ENCODE measurements at places on chromosomes 4 and X.
A peak's percentile ranks its signal among the peaks of the same experiment; 100 is the strongest.

GRCh38 chrX:23854122-23854521 is 53.6 kb downstream of the APOO start:
- DNase-seq = no peak

- DNase-seq = no peak
These were observed 243.7 kb downstream of the SPRY1 start for GRCh38 chr4:123640271-123640670.

DNA sequence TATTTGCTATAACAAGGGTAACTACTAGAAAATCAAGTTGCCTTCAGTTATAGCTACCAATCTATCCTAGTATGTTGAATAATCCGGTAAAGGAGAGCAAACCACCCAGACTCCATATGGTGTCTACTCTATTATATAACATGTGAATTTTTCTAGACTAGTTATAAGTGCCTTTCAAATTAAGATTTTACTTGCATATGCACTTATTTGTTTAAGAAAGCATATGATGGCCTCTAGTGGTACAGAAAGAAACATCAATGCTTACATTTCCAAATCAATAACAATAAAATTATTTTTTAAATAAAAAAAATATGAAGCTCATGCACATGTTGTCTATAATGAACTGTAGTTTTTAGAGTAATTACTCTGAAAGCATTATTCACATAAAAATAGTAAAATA is 1516.4 kb upstream of the PABPC4L start:
- no peak for DNase-seq

DNA sequence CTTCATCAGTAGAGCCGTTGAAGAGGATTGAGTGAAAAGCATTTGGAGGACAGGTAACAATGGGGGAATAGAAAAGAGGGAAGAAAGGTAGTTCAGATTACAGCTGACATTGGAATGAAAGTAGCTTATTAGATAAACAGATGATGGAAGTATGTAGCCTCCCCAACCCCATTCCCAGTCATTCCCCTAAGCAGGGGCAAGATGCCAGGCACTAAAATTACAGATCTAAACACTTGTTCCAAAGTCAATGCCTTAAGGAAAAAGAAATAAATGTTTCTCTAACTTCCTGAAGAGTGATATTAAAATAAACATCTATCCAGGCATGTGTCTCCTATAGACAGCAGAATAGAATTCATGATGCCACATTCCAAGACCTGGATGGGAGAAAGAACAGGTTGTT is 350.8 kb downstream of the PDGFC start:
- DNase-seq = no peak

DNA sequence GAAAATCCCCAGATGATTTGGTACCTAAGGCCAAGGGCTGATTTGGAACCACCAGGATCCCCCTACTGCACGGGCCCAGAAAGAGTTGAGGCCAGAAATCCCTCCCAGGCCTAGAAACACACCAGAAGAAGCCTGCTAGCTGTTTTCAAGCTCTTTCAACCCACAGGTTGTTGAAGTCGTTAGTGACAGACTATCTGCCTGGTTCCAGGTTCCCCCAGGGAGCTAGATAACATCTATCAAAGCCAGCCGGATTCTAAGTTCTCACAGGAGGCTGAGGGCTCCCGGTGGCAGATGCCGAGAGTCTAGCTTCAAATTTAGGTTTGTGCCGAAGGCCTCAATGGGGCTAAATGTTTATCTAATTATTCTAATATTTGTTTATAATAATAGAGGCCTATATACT is 132.0 kb upstream of the ATP6AP2 start:
- DNase-seq = no peak

GRCh38 chr4:164239433-164239832 is 514.5 kb upstream of the SMIM31 start:
- no peak for DNase-seq

GRCh38 chrX:11890836-11891514 is 132.9 kb downstream of the MSL3 start:
- DNase-seq = no peak

- DNase-seq = no peak
These were observed 77.4 kb upstream of the AGA start for GRCh38 chr4:177519481-177520260.

GRCh38 chr4:25938787-25939186 is 24.8 kb downstream of the SMIM20 start:
- DNase-seq = no peak

DNA sequence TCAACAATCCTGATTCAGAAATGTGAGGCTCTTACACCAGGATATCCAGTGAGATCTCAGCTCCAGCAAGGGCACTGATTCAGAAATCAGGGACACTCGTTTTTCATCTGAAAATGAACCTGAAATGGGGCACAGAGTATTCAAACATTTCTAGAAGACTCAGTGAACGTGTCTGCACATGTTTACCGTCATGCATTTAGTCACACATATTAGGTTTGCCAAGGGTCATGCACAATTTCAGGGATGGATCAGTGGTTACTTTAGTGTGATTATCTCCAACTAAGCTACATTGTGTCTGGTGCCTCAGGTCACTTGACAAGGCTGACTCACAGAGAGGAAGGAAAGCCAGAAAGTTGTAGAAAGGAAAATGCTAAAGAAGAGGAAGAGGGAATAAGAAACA is 33.6 kb upstream of the SPANXN2 start:
- no peak for DNase-seq

DNA sequence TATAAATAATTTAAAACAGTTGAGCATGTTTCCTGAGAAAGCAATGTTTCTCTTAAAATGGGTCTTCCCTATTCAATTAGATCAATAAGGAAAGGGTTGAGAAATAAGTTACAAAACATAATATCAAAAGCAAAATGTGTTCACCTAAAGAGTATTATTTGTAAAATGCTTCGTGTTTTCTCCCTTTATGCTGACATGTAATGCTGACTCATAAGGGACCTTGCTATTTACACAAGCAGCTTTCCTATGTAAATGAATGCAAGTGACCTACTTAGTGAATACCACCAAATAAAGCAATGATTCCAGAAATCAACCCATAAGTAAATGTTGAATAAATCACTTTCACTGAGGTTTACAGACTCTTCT is 91.5 kb downstream of the ELOVL6 start:
- DNase-seq = no peak

DNA sequence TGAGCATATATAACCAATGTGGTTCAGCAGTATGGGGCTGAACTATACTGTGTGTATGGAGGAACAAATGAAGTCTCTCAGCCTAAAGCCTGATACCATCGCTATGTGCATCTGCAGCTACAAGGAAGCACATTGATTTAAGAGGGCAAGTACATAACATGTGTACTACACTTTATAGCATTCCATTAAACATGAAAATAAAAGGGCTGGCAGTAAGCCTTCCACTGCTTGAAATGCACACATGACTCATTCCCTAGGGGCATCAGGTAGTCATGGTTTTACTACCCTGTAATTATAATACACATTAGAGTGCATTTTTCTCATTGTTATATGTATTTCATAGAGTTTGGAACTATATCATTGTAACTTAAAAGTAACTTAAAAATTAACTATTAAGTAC is 51.2 kb downstream of the SMARCA1 start:
- no peak for DNase-seq

DNA sequence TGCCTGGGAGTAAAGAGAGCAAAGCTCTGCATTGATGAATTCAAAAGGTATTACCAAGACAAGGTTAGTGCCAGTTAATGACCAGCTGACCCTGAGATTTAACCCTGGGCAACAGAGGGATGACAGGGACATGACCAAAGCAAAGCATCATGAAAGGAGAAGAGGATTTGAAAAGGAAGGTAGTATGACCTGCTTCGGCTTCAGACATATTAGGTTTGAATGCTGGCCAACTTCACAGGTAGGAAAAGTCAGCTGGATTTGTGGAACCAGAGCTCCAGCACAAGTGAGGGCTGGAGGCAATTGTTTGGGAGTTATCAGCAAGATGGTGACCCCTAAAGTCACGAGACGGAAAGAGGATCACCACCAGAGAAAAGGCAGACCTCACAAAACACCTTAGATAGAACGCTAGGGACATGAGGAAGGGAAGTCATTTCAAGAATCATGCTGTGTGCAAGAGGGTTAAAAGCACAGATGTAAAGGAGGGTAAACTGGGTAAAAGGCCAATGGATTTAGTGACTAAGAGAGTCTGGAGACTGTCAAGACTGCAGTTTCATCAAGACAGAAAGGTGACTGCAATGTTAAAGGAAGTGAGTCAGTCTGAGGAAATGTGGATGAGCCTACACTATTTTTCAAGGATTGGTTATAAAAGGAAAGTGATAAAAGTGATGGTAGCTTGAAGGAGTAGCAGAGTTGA is 45.6 kb downstream of the SH3RF1 start:
- no peak for DNase-seq

GRCh38 chrX:68880846-68881552 is 52.2 kb downstream of the EFNB1 start:
- peak; percentile 81 for DNase-seq

DNA sequence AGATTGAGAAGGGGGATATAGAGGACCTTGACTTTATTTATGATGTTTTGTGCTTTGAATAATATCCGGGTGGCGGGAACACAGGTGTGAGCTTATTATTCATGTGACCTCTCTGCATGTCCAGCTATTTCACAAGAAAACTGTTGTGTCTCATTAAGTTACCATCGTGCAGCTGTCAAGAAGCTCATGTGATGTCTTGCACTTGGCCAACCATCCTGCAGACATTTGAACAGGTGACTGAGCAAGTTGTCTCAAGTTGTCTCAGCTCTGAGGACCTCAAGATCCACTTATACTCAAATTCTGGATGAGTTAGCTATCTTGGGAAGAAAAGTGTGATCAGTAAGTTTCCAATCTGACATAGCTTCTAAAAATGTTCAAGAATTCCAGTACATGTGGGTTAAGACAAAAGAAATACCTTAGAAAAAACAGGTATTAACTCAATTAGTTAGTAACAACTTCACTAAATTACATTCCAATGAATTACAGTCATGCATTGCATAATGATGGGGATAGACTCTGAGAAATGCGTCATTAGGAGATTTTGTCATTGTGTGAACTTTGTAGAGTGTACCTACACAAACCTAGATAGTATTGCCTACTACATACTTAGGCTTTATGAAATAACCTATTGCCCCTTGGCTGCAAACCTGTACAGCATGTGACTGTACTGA is 462.2 kb downstream of the INPP4B start:
- no peak for DNase-seq

GRCh38 chrX:47218920-47219815 is 687 bp downstream of the CDK16 start:
- DNase-seq = peak; percentile 89

GRCh38 chr4:97868097-97868496 is 275.2 kb downstream of the STPG2 start:
- no peak for DNase-seq

- no peak for DNase-seq
These were observed 51.4 kb downstream of the CPZ start for GRCh38 chr4:8643986-8644385.

DNA sequence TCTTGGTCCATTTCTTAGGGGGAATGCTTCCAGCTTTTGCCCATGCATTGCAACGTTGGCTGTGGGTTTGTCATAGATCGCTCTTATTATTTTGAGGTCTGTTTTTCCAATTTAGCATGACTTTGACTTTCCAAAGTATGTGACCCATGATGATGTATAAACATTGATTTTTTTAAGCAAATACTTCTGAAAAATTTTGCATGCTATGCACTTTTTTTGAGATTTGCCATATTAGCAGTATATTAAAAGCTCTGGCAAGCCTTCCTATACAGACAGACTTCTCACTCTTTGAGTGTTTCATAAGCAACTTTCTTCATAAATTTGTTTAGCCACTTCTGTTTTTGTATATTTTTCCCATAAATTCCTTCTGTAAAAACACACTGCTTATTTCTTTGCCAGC is 746.4 kb upstream of the LCORL start:
- no peak for DNase-seq

DNA sequence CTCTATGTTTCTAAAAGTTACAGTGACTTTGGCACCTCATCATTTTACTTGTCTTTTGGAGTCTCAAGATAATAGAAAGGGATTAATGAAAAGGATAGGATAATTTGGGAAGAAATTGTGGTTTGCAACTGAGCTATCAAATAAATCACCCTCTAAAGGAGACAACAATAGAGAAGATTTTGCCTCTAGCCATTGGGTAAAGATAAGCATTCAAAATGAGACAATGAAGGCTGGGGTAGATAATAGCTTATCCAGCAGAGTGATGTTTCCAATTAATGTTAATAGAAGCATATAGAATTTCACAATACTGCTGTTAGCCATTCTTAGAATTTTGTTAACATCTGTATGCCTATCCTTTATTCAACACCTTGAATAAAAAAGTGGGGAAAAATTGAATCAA is 1177.6 kb downstream of the ADGRL3 start:
- DNase-seq = no peak

DNA sequence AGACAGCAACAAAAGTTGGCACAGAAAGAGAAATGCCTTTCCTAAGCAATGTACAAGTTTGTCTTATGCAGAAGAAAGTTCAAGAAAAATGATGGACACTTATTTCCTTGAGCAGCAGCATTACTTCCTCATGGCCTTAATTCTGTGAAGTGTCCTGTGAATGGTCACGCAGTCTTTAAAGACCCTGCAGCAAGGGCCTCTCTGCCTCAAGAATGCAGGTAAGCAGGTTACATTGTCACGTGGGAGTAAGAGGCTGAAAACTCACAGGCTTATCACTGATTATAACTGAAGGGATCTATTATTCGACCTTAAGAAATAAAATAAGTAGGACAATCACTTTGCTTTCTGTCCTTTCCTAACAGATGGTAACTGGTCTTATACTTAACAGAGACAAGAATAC is 109.1 kb downstream of the ATP8A1 start:
- DNase-seq = no peak

DNA sequence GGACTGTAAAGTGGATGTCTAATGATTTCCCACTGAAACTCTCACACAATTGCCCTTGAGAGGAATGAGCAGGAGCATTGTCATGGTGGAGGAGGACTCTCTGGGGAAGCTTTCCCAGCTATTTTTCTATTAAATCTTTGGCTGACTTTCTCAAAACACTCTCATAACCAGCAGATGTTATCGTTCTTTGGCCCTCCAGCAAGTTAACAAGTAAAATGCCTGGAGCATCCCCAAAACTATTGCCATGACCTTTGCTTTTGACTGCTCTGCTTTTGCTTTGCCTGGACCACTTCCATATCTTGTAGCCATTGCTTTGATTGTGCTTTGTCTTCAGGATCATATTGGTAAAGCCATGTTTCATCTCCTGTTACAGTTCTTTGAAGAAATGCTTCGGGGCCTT is 120.2 kb upstream of the PDE5A start:
- no peak for DNase-seq

All from H7 (cell line).